ENCODE measurements at places on chromosomes 1 and 21.

DNA sequence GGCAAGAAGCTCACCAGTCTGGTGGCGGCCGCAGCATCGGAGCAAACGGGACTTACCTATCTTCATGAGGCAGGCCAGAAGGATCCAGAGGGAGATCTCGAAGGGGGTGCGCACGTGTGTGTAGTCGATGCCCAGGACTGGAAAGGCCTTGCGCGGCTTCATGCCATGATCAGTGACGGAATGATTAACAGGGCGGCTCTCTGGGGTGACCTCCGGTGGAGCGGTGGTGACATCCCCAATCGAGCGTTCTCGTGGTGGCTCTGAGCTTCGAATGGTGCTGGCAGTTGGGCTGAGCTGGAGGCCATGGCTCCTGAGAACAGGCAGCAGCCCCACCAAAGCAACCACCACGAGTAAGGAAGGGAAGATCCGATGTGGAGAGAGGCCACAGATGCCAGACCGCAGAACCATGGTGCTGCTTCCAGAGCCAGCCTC lies 982 bp downstream of the SLC9A1 start:
- no peak for DNase-seq

DNA sequence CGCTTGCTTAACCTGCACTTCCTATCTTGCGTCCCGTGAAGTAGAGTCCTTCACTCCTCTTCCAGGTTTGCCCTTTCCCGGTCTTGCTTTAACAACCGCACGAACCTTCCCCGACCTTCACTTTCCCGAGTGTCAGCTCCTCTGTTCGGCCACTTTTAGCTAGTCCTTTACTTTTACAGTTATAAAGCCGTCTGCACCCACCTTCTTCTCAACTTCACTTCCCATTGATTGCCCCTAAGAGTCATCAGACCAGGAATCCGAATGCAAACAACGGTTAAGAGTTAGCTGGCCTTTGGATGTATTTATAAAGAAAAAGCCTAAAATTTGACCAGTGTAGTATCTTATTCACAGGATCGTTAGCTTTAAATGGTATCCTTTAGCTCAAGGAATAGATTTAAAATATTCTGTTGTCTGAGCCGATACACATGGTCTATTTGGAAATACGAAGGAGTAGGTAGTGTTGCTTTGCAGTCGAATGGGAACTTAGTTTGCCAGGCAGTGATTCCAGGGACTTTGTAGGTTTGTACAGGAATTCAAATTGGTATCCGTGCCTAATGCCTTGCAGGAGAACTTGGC lies 1.4 kb downstream of the PPP2R5A start:
- DNase-seq = no peak

GRCh38 chr1:78722521-78722920 lies 72.9 kb downstream of the IFI44 start:
- DNase-seq = no peak

DNA sequence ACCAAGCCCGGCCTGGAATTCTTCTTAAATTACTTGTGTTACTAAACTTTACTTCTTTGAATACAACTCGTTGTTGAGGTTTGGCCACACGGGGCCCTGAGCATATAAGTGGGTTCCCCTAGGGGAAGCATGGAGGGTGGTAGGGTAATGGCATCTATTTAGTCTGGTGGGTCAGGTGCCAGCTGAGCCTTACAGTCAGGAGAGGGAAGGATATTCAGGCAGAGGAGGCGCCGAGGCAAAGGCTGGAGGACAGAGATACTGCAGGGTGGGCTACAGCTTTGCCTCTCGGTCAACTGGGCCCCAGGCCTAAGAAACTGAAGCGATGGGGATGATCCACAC lies 424 bp upstream of the NECAP2 start:
- no peak for DNase-seq

GRCh38 chr1:55140137-55140536 lies 75.0 kb downstream of the USP24 start:
- no peak for DNase-seq

GRCh38 chr1:153775458-153776327 lies 486 bp downstream of the SLC27A3 start:
- DNase-seq = peak; percentile 40

DNA sequence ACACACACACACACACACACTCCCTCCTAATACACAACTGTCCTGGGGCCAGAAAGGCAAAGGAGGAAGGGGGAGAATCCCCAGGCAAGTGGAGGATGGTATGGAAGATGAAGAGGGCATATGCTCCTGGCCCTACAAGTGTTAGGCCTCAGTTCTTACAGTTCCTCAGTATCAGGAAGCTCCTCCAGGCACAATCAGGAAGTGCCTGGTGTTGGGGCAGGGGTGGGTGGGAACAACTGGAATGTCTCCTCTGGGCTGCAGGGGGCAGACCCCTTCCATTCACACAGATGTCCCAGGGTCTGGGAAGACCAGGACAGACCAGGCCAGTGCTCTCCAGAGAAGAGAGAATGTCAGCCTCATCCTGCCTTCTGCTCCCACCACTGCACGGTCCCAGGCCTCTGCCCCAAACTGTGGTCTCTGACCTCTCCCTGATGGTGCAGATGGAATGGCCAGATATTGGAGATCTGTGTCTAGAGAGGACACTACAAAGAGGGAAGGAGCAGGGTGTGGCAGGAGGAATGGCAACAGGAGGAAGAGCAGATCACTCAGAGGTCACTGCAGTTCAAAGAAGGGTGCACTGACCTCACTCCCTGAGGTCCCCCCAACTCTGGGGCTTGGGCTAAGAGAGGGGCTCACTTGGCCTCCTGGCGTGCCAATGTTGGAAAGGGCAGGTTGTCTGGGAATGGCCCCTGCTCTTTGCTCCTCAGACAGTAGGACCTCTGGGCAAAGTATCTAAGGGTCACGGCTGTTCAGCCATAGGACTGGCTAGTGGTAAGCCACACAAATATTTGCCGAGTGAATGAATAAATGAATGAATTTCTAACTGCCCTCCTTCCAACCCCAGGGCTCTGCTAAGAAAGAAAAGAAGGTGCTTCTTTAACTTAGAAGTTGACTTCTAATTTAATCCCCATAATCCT lies 2.5 kb upstream of the DENND2D start:
- no peak for DNase-seq

- DNase-seq = peak; percentile 20
Observed at GRCh38 chr1:152479792-152480595, 30.6 kb upstream of the LCE5A start.

DNA sequence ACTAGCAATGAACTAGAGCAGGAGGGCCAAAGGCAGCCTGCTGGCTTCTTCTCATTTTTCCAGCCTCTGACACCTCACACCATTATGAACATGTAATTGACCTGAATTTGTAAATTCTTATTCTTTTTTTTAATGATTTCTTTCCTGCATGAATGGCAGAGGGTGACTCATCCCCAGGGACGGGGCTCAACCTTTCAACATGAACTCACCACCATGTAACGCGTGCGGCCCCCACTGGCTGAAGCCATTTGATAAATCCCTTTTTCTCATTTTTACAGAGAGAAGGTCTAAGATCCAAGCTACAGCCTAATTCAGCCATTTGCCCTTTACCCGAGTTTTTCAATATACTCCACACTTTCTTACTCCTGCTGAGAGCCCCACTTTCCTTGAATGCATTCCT lies 9.3 kb upstream of the ETS2 start:
- no peak for DNase-seq

DNA sequence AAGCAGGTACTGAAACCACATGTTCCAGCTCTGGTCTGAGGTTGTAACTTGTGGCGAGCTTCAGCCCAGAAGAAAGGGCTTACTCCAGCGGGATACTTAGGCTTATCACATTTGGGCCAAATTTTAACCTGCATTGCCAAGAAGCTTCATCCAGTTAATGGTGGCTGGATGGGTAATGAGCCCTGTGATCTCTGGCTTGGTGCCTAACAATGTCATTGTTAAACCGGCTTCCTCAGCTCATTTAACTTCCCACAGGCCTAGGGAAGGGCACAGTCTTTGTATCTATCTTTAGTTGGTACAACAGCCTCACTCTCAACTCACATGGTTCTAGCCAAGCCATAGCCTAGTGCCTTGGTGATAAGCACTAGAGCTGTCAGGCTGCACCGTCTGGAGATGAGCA lies 43.6 kb upstream of the CCDC190 start:
- no peak for DNase-seq

DNA sequence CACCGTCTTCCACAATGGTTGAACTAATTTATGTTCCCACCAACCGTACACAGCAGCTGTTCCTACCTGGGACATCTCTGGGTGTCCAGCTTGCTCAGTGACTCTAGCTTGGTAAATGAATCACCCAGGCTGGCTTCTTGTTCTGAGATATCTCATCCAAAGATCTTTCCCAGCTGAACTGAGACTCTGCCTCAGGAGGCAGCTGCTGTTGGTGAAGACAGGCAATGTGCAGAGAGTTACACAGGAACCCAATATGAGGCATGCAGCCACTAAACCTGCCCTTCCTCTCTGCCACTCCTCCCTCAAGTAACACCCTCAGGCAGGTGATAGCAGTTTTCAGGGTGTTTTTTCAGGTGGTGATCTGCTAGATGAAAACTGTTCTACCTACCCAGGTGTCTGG lies 14.0 kb upstream of the FOXO6 start:
- DNase-seq = no peak

DNA sequence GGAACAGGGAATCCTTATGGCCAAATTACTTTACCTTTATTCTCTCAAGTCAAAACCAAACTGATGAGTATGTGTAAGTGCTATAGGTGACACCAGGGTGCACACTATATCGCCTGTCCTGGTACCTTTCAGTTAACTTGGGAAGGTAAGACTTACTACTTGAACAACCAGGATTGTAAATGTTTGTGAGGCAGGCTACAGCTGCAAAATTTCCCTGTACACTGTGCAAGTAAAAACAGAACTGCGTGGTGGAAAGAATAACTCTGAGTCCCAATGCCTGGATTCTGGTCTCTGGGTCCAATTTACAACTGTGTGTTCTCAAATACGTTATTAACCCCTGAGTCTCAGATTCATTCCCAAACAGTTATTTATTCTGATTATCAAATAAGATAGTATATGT lies 73.5 kb downstream of the TENT5C start:
- DNase-seq = no peak

- DNase-seq = no peak
Observed at GRCh38 chr1:213330281-213330680, 279.2 kb downstream of the RPS6KC1 start.

GRCh38 chr1:61781151-61781550 lies 38.9 kb downstream of the PATJ start:
- no peak for DNase-seq

DNA sequence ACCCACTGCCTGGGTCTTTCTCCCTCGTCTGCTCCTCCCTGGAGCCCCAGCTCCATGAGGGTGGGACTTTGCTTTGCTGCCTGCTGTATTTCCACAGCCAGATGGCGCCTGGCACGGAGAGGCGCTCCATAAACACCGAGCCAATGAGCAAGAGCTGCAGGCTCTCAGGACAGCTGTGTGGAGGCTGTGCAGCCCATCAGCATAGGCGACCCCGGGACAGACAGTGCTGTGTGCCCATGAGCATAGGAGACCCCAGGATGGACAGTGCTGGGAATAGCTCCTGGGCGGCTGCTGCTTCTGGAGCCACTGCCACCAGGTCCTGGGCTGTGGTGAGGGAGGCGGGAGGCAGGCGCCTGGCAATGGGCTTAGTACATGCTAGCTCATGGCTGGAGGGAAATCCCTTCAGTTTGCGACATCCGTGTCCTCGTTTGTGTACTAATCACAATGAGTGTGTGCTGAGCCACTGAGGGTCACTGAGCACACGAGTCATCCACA lies 29.2 kb downstream of the CEP104 start:
- no peak for DNase-seq

DNA sequence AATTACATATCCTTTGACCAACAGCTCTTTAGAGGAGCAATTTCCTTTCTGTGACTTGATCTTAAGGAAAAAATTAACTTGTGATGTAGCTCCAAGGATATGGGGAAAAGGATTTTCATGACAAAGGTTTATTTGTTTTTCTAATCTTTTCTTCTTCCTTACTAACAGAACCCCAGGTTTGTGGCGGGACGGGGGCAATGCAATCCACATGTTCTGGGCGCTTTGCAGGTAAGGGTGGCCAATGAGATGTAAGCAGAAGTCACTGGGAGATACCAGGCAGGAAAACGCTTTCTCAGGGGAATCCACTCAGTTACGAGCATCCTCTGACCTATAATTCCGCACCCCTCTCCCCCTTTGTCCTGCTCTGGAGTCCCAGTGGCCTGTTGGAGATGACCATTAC lies 122.0 kb downstream of the MRPS6 start:
- DNase-seq = no peak

DNA sequence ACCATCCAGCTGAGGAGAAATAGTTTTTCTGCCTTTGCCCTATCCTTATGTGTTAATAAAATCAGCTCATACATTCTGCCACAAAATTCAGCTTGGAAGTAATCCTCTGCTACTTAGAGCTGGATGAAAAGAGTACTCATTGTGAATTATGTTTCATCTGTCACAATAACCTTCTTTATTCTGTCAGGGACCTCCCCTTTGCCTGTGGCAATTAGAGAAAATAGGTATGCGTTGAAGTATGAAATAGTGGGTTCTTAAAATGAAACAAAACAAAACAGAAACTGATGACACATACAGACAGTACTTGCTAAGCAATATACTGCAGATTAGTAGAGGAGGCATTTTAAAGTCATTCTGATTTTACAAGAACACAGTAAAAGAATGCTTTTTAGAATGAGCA lies 578.5 kb downstream of the USP25 start:
- DNase-seq = no peak

DNA sequence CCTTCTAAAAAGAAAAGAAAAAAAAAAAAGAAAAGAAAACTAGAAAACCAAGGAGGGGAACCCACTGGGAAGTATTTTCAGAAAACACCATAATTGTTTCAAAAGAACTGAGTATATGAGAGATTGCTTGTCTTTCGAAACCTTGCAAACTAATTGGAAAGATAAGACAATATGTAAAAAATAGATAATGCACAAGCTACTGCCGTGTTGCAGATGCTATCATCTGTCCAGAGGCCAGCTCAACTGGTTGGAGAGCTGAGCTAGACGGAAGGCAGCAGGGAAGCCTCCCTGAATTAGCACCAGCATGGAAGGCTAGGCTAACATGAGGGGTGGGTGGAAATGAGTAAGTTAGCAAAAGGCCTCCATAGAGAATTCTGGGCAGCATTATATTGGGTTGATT lies 16.2 kb upstream of the CACHD1 start:
- no peak for DNase-seq

GRCh38 chr1:34319218-34319617 lies 142.5 kb downstream of the C1orf94 start:
- DNase-seq = no peak

GRCh38 chr1:180926164-180926981 lies 13.7 kb downstream of the KIAA1614 start:
- DNase-seq = no peak

DNA sequence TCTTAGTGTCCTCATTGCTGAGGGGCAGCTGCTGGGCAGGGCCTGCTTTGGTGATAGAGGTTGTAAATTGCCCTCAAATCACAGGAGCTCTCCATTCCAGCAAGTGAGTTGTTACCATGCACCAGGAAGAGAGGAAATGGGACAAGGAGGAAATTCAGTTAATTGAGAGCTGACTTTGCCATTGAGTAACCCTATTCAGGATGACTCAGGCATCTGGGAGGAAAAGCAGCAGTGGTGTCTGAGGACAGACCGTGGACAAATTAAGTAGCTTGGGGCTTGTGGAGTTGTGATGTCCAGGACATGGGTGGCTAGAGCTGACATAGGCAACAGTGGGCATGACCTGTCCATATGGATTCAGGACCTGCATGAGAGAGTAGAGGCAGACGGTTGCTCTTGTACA lies 5.9 kb downstream of the ARHGEF10L start:
- no peak for DNase-seq

- no peak for DNase-seq
Observed at GRCh38 chr1:198024336-198024735, 107.2 kb downstream of the LHX9 start.

All from activated CD4-positive, CD25-positive, alpha-beta regulatory T cell (primary cell).